ENCODE measurements at places on chromosomes 7 and 10. TPM values are rescaled to one million over a fixed set of nuclear protein-coding genes. Genes with fewer than 3 reads are reported as not detected.
A peak's percentile ranks its signal among the peaks of the same experiment; 100 is the strongest.

DNA sequence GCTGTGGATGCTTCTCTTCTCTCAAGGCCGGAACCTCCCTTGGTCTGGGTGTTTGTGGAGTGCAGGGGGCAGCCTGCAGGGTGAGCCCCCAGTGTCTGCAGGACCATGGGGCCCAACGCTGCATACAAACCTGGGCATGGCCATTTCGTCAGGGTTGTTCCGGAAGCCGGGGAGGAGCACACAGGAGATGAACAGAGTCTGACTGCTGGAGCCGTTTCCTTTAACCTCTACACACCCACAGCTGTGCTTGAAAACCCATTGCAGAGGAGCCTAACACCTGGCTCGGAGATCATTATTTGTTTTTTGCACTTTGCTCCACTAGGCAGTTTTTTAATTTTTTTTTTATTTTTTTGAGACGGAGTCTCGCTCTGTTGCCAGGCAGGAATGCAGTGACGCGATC is 167.6 kb upstream of the INSYN2A start:
- no peak for DNase-seq

GRCh38 chr7:29289156-29290021 is 94.8 kb downstream of the CHN2 start:
- peak; percentile 96 for DNase-seq

DNA sequence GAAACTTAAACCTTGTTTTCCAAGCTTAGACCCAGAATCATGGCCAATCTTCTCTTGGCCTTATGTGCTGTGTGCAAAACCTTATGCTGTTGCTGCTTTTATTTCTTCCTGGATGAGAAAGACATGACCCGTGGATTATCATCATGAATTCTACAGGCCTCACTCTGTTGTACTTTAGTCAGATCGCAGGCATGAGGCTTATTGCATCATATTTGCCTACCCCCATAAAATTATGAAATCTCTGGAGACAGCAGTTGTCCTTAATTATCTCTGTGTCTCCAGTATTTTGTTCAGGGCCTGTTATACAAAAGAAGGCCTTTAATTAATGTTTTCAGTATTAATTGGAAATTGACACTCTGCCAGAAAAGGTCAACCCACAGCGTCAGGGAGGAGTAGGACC is 71.6 kb downstream of the PLCE1 start:
- no peak for DNase-seq

DNA sequence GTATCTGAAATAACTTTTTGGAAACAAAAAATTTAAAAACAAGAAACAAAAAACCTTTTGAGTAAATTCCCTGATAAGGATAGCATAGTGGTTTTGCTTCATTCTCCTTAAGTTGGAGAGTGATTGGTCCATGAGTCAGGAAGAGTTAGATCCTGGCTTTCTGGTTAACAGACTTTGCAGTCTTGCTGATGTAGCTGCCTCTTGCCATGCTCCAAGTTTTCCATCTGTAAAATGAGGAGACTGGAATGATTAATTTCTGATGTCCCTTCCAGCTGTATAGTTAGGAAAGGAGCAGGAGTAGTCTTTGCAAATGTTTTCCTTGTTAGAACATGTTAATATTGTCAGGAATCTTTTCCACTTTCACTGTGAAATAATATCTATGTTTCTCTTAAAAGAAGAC is 266.6 kb downstream of the DNAJB9 start:
- no peak for DNase-seq

GRCh38 chr7:114084472-114085312 is 165.9 kb upstream of the PPP1R3A start:
- DNase-seq, result no peak

GRCh38 chr10:47217113-47217512 is 82.9 kb upstream of the GDF10 start:
- DNase-seq, result no peak

DNA sequence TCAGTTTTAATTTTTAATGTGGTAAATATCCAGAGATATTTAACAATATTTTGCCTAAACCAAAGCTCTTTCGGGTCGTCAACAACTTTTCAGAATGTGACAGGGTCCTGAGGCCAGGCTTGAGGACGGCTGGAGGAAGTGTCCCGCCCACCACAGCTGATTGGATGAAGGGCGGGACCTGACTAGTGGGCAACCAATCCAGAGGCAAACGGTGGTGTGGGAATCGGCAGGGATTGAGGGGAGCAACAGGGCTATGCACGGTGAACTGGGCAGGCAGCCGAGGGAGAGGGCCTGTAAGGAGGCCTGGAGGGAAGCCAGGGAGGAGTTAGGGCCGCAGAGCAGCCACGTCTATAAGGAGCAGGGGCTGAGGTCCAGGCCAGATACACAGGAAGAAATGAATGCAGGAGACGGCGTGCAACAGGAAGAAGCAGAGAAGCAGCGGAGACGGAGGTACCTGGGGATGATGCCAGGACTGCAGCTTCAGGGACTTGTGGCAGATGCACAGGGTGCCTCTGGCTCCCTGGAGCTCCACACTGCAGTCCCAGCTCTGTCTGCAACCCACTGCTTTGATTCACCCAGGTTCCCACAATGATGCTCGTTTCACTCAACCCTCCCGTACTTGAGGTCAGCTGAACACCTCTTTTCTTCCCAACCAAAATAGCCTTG is 46.1 kb upstream of the ZMIZ1 start:
- DNase-seq, result peak; percentile 86

DNA sequence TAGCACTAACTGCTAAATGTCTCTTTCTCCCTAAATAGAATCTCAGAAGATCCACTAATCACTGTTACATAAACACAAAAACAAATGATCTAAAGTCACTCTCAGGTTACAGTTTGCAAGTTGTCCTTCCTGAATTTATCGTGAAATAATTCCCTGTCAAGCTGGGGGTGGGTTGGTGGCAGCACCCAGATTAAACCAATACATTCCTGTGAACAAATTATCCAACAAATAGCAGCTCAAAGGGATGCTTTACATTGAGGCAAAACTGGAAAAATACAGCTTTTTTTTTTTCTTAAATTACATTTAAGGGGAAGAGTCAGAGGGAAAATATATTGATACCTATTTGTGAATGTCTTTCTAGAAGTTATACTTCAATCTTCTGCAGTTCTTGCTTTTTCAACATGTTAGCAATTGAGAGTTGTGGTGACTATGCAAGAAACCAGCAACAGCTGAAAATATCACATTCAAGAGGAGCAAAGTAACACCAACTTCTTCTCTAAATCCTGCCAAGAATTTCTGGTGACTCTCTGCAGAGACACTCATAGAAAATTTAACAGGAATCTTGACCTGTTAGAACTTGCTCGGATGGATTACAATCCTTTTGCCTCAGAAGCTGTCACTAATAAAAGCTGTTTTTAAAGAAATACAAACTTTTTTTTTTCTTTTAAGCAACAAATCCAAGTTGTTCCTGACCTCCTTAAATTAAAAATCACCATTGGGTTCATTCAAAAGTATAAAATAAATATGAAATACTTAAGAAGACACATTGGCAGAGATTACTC is 18.9 kb downstream of the LMOD2 start:
- DNase-seq, result no peak

DNA sequence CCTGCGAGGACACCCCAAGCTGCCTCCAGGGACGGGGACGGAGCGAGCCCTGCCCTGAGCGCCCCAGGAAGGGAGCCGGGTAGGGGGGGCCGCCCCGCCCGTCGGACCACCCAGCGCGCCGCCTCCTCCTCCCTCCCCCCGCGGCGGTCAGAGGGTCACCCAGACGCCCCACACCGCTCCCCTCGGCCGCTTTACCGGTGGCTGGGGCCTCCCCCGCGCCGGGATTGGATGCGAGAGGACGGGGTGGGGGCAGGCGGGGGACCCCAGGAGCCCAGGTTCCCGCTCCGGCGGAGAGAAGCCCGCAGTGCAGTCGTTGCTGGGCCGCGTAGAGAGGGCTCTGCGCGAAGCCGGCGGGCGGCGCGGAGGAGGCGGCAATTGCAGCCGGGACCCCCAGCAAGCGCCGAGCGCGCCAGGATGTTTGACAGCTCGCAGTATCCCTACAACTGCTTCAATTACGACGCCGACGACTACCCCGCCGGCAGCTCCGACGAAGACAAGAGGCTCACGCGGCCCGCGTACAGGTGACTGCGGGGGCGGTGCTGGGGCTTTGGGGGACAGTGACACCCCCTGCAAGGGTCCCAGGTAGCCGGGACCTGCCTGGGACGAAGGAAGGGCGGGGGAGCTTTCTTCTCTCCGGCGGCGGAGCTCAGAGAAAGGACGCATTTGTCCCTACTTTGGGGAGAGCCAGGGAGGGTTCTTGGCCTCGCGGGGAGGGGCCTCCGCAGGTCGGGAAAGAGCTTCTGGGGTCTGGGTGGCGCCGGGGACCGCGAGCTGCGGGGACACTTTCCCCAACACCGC is at the start of gene FOXL3:
Gene FOXL3 (plus strand): TSS at position 415 of the 798 bp plus-strand sequence. CDS start 0 bp downstream, at position 415.
- DNase-seq, result no peak

DNA sequence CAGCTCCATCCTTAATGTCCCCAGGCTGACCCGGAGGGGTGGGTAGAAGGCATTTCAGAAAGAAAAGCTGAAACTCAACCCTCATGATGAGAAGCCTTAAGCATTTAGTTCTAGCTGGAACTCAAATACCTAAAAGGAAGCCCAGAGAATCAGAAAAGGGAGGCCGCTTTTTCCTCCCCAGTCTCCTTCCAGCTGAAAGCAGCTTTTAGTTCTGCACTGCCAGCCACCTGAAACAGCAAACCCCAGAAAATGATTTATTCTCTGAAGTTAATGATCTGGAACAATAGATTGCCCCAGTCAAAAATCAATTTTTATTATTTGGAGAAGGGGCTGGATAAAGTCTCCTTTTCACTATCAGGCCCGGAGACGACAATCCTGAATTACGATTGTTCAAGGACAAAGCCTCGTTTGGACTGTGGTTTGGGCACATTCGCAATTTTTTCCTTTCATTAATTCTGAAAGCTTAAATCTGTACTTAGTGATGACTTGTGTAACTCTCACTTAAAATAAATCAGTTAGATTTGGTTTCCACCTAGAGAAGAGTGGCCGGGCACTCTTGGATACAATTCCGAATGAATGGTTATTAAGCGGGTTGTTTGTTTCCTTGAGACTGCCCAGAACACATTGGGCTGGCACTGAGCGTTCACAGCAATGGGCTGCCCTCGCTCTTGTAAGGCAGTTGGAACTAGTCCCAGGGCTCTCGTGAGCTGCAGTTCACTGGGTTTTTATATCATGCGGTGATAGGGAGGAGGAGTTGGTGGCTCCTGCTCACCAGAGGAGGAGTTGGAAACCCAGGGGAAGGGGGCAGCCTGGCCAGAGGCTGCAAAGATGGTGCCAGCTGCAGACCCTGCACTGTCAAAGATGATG is 262.2 kb downstream of the CCSER2 start:
- DNase-seq, result no peak

- no peak for DNase-seq
Observed at GRCh38 chr7:141477865-141478264, 73.3 kb upstream of the AGK start.

DNA sequence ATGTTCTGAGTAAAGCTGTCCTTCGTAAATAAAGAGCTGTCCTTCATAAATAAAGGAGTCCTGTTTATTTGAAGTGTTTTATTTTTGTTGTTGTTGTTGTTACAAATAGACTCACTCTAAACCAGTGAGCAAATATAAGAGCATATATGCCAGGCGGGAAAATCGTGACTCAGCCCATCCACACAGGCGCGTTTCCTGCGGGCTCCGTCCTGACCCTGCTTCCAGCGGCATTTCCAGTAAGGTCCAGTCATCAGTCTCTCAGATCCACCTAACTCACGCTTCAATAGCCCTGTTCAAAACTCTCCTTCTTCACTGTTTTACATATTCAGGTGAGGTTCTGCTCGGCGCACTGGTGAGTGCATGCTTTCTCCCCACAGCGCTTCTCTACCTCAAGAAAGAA is 277.2 kb upstream of the ADARB2 start:
- no peak for DNase-seq

DNA sequence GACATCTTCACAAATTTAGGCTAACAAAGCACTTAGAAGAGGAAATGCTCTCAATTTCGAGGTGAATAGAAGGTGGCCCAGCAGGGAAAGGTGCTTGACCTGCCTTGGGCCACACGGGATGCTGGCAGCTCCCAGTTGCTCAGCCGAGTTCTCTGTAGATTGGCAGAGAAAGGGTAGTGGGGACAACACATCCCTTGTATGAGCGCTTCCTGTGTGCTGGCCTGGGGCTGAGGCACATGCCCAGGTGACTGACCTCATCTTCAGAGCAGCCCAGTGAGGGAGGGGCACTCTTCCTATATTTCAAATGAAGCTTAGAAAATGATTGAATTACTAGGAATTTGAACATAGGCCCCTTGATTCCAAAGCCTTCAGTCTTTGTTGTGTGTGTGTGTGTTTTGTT is 20.2 kb downstream of the BAG3 start:
- no peak for DNase-seq

DNA sequence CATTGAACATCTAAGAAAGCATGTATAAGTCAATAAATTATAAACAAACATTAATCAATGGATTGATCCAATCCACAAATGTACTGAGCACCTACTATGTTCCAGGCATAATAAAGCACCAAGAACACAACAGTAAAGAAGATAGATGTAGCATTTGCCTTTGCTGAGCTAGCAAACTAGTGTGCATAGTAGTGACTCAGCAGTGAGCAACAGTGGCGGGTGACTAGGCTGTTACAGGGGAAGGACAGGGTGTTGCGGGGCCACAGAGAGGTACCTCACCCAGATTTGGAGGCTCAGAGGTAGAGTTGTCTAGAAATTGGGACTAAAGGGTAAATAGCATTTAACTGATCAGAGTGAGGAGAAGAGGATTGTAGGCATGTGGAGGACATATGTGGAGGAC is 83.6 kb downstream of the NXPH1 start:
- DNase-seq, result no peak

DNA sequence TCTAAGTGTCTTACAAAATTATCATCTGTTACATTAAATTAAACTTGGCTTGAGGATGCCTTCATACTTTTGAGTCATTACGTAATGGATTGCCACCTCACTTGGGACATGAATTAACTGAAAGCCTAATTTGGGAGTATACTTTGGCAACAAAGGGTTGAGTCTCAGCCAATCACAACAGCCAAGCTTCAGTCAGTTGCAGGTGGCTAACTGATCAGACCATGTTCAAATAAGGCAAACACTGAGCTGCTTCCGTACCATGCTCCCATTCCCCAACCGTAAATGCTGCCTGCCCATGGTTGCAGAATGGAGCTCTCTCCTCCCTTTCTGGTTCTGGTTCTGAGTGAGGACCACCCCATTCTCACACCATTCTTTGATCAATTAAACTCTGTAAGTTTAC is 92.9 kb upstream of the STK17A start:
- no peak for DNase-seq

DNA sequence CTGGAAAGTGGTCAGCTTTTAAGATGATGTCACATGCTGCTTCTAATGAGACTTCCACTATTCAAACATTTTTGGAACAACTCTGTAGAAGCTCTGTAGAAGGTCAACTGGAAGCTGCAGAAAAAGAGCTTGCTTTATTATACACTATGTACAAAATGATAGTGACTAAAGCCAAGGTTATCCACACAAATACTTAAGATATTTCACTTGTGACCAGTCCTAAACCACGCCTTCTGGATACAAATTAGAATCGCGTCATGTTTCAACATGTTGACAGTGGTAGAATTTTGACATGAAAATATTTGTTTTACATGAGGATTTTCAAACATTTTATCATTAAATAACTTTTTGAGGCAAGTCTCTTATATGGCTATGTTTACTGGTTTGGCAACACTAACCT is 499.6 kb upstream of the PHF14 start:
- no peak for DNase-seq

TAS2R41 gene
- total RNA-seq, result not detected

TCF7L2 gene
- total RNA-seq, result not detected

ADAM12 gene
- not detected for total RNA-seq

AIFM2 gene
- 5.7 TPM for total RNA-seq

Measured in Karpas-422 (cell line).